Hematopoietic multipotent progenitor cell (in vitro differentiated cells): ENCODE measurements at places on chromosomes 1 and 21. TPM values are rescaled to one million over a fixed set of nuclear protein-coding genes. Genes with fewer than 3 reads are reported as not detected.

DNA sequence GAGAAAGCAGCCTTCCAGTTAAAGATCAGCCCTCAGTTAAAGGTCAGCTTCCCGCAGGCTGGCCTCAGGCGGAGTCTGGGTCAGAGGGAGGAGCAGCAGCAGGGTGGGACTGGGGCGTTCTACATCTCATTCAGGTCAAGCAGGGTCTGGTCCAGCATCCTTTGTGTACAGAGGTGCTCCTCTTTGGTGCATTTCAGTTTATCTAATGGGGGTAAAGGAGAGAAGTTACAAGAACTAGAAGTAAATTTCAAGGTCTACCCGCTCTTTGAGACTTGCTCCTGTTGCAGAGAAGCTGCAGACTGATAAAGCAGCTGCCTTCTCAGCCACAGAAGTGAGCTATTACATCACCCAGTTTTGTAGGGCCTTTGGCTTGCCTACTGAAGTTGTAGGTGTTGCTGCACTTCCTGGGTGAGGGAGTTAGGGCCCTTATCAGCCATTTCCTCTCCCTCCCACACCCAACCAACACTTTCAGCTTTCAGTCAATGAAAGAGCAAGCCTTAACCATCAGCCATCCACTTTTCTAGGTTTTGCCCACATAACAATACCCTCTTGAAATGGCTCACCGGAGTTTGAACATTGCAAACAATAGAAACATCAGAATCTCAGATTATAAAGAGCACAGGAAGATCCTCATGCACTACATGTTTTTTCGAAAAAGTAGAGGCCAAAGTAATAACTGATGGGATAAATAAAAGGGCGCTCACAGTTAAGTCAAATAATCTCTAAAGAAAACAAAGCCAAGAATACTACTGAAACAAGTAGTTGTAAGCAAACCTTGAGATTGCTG is 2.8 kb upstream of the NUP210L start:
- DNase-seq: no peak

DNA sequence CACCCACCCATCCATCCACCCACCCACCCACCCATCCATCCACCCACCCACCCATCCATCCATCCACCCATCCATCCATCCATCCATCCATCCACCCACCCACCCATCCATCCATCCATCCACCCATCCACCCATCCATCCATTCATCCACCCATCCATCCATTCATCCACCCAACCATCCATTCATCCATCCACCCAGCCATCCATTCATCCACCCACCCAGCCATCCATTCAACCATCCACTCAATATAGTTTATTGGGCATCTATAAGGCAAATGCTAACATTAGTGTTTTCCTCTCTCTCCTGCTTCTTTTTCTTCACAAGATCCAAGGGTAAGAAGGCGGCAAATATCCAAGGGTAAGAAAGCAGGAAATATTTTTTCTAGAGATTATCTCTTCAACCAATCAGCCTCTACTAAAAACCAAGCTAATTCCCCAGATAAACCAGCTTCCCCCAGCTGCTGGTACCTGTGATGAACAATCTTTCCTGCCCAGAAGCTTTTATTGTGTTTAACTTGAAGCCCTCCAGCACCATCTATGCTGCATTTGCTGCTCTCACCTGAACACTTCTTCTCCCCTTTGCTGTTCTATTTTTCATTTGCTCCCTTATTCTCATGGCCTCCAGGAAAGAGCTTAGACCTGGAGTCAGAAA is 22.6 kb upstream of the ATP2B4 start:
- DNase-seq: no peak

S100A9 gene
- 88.9 TPM for total RNA-seq

EPHA10 gene
- under 0.01 TPM for total RNA-seq

C1orf94 gene
- not detected for total RNA-seq
